ENCODE measurements at places on chromosomes 12 and 14.
A peak's percentile ranks its signal among the peaks of the same experiment; 100 is the strongest.

- DNase-seq, result no peak
Measured at GRCh38 chr12:117980616-117981015, 11.8 kb upstream of the KSR2 start.

GRCh38 chr12:19338405-19338804, 100.9 kb upstream of the AEBP2 start:
- no peak for DNase-seq

- no peak for DNase-seq
Measured at GRCh38 chr12:32661706-32662105, 17.4 kb upstream of the DNM1L start.

DNA sequence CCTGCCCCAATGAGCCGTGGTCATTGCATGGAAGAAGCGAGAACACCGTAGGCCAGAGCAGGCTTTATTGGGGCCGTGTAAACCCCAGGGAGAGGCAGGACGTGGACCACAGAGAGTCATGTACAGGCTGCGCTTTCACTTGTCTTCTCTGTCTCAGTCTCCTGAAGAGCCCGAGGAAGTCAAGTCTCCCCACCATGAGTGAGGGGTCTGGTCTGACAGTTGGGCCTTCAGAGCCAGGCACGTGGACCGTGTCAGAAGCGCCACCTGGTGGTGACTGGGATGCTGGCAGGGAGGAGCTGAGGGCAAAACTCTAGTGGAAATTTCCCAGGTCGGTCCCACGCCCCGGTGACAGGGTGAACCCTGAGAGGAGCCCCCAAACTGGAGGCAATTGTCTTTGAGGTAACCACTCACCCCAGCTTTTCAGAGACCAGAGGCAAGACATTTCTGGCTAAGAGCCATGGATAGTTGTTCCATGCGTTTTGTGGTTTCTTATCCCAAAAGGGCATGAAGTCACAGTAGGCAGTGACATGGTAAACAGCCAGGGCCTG, 17.4 kb downstream of the RPS6KL1 start:
- DNase-seq, result peak; percentile 57

DNA sequence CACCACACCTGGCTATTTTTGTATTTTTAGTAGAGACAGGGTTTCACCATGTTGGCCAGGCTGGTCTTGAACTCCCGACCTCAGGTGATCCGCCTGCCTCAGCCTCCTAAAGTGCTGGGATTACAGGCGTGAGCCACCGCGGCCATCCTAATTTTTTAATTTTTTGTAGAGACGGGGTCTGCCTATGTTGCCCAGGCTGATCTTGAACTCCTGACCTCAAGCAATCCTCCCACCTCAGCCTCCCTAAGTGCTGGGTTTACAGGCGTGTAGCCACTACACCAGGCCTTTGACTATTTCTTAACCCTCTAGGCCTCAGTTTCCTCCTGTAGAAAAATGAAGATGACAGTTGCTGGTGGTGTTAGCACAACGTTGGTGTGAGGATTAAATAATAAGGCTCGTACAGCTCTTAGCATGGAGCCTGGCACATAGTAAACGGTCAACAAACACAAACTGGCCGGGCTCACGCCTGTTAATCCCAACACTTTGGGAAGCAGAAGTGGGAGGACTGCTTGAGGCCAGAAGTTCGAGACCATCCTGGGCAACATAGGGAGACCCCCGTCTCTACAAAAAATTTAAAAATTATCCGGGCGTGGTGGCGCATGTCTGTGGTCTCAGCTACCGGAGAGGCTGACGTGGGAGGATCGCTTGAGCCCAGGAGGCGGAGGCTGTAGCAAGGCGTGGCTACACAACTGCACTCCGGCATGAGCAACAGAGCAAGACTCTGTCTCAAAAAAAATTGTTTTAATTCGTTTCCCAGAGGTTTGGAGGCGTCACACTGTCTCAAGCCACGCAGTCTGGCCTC, 979 bp downstream of the DDX54 start:
- DNase-seq, result no peak

GRCh38 chr12:88336076-88336739, 194.1 kb downstream of the TMTC3 start:
- DNase-seq, result no peak

- DNase-seq, result no peak
Measured at GRCh38 chr14:20294636-20295035, 11.1 kb downstream of the TTC5 start.

DNA sequence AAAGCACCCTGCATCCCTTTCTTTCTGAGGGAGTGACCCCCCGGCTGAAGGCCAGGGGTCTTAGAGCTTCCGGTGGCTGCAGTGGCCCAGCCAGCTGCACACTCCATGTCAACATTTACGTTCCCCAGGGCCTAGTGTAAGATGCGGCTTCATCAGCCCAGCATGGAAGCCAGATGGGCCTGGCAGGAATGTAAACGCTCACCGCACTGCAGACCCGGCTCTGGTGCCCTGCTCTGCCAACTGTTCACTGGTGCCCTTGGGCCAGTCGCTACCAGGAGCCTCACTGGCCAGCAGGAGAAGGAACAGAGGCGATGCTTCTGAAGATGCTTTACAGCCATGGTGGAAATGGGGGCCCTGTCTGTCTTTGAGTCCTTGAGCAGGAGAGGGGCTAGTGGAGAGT, 8.6 kb upstream of the TMEM119 start:
- DNase-seq, result no peak

DNA sequence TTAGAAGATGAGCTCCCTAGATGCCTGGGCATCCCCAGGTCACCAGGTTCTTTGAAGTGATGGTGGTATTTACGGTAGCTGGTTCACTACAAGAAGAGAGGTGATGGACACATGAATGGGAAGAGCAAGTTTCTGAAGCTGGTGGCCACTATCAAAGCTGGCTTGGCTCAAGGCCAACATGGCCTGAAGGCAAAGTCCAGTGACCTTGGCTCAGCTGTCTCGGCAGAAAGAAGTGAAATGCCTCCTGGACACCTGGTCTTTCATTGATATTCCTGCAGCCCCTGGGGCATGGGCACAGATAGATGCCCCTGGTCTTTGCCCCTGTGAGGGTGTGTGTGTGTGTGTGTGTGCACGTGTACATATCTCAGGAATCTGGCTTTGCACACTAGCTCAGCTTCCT, 441.8 kb upstream of the TMPO start:
- DNase-seq, result no peak

- DNase-seq, result no peak
Measured at GRCh38 chr14:70558356-70558755, 23.6 kb upstream of the ADAM20 start.

GRCh38 chr12:75658901-75659823, 147.8 kb upstream of the KRR1 start:
- DNase-seq, result no peak

GRCh38 chr12:62722971-62723680, 211.8 kb downstream of the PPM1H start:
- DNase-seq, result no peak

DNA sequence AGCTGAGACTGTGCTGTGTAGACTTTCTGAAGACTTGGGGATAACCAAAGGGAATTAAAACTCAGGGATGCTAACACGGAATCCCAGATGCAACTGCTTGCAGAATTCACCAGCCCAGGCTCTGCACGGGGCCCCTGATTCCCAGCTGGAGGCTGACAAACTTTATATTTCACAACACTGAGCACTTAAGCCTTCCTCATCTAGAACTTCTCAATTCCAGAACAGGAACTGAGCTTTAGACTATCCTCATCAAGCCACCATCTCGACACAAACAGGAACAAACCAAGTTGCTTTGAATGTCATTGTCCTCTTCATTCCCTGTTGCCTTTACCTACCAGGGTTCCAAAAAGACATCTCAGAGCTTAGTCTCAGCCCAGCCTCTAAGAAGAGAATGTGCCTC, 22.2 kb downstream of the CCDC63 start:
- no peak for DNase-seq

DNA sequence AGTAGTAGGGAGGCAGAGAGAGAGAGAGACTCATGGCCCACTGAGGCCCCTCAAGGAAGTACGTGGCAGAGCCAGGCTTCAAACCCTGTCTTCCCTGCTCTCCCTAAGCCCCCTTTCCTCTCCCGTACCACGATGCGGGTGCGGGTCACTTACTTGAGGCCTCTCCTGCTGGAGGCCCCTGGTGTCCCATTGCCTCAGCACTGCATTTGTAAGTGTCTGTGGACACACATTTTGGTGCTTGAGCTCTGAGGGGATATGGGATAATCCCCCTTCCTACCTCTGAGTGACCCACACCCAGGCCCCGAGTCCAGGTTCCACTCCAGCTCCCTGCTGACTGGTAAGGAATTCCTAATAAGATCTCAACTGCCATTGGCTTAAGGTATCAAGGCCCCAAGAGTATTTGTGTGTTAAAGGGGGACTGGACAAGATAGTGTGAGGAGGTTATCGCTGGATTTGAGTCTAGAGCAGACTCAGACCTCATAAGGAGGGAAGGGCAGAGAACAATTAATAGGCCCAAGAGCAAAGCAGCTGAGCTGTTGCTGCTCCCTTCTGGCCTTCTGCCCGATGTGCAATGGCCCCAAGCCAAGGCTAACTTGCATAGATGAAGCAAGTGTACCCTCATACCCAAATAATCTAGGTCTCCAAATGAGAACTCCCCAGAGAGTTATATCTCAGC, 71.9 kb downstream of the CRACR2A start:
- DNase-seq, result no peak

DNA sequence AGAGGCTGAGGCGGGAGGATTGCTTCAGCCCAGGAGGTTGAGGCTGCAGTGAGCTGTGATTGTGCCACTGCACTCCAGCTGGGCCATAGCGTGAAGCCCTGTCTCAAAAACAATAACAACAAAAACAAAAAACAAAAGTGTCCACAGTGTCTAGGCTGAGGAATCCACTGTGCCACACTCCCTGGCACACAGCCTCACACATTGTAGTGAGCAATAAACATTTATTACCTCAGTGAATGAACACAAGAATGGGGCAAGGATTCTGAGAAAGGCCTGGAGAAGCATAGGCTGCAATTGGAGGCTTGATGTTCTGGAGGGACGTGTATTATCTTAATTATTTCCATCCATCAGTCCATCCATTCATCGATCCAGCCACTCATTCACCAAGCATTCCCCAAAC, 17.1 kb upstream of the P2RX7 start:
- no peak for DNase-seq

DNA sequence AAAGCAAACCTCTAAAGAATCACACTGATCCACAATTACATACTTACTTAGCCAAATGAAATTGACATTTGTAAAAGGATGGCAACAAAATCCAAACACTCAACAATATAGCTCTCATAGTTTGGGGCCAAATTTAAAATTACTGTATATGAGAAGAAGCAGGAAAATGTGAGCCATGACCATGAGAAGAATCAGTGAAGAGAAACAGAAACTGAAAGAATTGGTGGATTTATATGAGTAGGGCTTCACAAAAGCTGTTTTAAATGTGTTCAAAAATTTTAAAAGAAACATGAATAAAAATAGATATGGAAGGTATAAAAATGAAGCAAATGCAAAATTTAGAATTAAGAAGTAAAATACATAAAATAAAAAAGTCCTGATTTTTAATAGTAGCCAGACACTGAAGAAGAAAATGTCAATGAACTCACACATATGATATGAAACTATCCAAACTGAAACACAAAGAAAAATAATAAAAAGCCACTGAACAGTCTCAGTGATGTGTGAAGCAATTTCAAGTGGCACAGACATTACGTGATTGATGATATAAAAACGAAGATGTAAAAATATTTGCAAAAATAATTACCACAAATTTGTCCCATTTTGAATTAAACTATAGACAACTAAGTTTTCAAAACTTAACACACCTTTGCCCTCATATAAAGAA, 87.9 kb upstream of the MDGA2 start:
- DNase-seq, result no peak

DNA sequence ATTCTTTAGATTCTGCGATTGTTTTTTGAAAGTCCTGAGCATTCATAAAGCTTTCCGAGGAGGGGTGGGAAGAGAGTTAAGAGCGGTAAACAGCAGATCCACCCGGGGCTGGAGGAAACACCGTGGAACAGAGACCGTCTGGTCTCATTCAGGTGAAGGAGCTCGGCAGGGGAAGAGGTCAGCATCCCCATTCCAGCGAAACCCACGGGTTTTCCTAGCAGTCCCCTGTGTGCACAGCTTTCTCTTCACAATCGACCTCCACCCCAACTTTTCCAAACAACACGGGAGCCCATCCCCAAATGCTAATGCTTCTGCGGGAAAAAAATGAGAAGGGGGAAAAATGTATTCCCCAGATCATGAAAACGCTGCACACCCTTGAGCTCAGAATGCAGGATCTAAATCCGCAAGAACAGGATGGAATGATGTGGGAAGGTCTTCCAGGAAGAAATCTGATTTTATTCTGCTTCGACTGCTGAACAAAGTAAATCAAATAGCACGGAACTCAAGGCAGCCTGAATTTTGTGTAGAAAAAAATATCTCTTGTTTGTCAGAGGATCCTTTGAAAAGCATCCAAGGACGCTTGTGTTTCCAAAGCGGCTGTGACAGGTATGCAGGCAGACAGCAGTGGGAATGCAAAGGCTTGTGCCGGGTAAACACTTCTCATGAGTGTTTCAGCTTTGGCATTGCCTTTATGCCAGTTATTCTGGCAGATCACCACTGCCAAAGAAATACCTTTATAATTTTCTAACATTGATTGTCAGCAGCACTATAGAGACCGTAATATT, 128.8 kb downstream of the NDUFA12 start:
- DNase-seq, result no peak

DNA sequence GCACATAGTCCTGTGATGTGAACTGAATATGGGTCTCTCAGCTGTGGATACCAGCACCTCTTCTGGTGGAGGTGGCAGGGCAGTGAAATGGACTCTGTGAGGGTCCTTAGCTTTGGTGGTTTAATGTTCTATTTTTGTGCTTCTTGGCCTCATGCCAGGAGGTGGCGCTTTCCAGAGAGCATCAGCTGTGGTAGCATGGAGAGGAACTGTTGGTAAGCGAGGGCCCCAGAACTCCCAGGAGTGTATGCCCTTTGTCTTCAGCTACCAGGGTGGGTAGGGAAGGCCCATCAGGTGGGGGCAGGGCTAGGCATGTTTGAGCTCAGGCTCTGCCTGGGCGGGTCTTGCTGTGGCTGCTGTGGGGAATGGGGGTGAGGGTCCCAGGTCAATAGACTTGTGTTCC, 241.7 kb downstream of the AEBP2 start:
- DNase-seq, result no peak

DNA sequence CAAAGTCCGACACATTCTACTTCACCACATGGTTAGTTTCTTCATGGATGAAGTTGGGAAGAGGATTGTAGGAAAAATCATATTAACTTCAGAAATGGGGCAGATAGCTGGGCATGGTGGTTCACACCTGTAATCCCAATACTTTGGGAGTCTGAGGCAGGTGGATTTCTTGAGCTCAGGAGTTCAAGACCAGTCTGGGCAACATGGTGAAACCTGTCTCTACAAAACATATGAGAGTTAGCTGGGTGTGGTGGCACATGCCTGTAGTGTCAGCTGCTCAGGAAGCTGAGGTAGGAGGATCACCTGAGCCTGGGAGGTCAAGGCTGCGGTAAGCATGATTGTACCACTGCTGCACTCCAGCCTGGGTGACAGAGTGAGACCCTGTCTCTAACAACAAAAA, 49.5 kb upstream of the PCED1B start:
- no peak for DNase-seq

DNA sequence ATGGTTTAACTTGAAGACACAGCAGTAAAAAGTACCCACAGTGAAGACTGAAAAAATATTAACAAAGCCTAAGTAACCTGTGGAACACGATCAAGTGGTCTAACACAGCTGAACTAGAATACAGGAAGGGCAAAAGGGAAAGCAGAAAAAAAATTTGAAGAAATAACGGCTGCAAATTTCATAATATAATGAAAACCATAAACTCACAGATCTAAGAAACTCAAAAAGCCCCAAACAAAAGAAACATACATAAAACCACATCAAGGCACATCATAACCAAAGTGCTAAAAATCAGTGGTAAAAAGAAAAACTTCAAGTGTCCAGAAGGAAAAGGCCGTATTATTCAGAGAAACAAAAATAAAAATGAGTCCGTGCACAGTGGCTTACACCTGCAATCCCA, 30.9 kb downstream of the SPPL3 start:
- DNase-seq, result no peak
